ENCODE measurements at places on chromosomes 3 and 15.

DNA sequence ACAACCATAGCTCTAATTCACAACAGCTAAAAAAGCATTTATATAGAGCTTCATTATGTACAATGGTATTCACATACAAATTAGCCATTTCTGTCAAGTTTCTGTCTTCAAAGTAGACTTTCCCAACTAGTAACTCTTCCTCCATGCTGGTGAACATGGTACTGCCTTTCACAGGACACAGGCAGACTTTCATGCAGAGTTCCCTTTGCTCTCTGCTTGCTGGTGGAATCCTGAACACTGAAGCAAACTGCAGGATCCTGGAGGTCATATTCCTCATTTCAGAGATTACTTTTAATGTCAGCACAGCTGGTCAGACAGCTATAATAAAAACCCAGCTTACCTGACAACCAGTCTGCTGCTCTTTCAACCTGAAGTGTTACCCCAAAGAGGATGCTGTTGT is 53.6 kb downstream of the TASOR start:
- DNase-seq: no peak

DNA sequence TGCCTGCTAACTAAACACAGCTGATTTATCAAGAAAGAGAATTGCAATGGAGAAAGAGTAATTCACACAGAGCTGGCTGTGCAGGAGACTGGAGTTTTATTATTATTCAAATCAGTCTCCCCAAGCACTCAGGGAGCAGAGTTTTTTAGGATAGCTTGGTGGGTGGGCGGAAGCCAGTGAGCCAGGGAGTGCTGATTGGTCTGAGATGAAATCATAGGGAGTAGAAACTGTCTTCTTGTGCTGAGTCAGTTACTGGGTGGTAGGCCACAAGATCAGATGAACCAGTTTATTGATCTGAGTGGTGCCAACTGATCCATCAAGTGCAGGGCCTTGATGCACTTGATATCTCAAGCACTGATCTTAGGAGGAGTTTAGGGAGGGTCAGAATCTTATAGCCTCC is 891.9 kb upstream of the CADM2 start:
- no peak for DNase-seq

- DNase-seq: no peak
Observed at GRCh38 chr3:187130346-187131066, 8.8 kb downstream of the RPL39L start.

DNA sequence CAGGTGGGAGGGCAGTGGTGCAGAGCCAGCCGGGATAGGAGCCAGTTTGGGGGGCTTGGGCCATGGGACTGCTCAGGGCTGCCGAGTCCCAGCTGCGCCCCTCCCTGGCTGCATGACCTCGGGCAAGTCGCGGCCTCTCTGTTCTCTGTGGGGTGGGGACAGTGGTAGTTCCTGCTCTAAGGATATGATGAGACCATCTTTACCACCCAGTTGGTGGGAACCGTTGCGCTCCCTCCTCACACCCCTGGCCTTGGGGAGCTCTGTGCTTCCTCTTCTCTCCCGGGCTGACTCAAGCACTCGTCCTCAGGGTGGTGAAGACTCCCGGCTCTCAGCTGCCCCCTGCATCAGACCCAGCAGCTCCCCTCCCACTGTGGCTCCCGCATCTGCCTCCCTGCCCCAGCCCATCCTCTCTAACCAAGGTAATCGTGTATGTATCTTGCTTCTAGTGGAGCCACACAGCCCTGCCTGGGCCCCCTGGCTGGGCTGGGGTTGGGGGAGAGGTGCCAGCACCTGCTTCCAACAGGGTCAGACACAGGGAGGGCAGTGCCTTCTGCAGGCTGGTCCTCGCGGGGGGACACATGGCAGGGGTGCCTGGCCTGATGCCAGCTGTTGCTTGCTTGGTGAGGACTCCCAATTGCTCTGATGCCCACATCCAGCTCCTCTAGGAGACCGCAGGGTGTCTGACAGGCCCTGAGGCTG is 15.1 kb upstream of the STAB1 start:
- no peak for DNase-seq

- no peak for DNase-seq
Observed at GRCh38 chr3:13772885-13773745, 106.8 kb downstream of the WNT7A start.

GRCh38 chr15:41048397-41048796 is 67.7 kb downstream of the INO80 start:
- DNase-seq: no peak

- DNase-seq: no peak
Observed at GRCh38 chr3:8020047-8020841, 481.4 kb upstream of the LMCD1 start.

DNA sequence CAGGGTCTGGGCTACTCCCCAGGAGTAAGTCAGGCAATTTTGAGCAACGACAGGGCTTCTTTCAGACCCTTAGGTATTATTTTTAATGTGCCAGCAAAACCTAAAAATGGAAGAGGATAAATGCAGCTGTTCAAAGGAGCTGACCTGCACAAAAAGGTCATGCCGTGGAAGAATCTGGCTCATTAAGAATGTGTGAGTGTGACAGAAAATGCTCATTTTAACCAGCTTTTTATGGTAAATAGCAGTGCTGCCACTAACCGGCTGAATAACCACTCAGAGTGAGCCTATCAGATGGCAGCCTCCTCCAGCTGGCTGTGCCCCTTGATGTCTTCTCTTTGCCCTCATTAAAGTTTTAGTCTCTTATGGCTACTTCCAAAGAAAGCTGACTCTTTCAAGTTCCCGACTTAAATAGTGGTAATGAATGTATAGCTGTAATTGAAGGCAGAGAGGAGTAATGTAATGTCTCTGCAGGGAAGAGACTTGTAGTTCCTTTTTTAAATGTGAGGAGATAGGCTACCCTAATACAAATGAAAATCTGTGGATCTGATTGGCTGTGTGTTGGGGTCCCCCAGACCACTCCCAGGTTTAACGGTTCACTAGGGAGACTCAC is 9.5 kb upstream of the FSTL1 start:
- no peak for DNase-seq

- no peak for DNase-seq
Observed at GRCh38 chr15:64163659-64164362, 989 bp upstream of the PPIB start.

GRCh38 chr15:80780416-80781221 is 1.4 kb downstream of the CEMIP start:
- no peak for DNase-seq

Measured in activated naive CD8-positive, alpha-beta T cell treated with anti-CD3 and anti-CD28 coated beads, Interleukin-2, amount 50 U/mL, for 16 hours (primary cell).